ENCODE measurements at places on chromosomes 7 and 10.

GRCh38 chr10:58755677-58756076 is 243.0 kb downstream of the BICC1 start:
- DNase-seq: no peak

DNA sequence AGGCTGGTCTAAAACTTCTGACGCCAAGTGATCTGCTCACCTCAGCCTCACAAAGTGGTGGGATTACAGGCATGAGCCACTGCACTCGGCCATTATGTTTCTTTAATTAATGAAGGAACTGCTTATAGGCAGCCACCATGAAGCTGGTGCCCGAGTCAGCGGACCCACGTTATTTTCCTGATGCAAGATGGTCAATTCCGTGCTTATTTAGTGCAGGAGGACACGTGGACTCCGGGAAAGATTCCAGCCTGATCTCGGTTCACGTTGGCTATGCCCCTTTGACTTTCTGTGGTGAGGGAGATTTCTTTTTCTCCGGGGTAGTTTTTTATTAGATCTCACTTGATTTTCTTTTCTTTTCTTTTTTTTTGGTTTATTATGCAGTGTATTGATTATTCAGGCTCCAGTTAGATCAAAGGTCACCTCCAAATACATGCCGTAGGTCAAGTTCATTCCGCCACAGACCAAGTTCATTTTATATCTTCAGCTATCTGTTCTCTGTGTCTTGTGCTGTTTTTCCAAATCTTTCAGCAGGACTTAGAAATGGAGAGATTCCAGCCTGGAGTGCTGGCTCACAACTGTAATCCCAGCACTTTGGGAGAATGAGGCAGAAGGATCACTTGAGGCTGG is 8.3 kb downstream of the CAMK1D start:
- no peak for DNase-seq

GRCh38 chr7:139866047-139866837 is 37.2 kb downstream of the TBXAS1 start:
- no peak for DNase-seq

GRCh38 chr10:71316786-71317160 is 2.3 kb upstream of the SLC29A3 start:
- no peak for DNase-seq

GRCh38 chr7:69633122-69633831 is 35.0 kb downstream of the AUTS2 start:
- no peak for DNase-seq

GRCh38 chr10:104045151-104046089 is 40.3 kb downstream of the COL17A1 start:
- DNase-seq: no peak

GRCh38 chr7:53684693-53685092 is 649.3 kb downstream of the POM121L12 start:
- no peak for DNase-seq

- no peak for DNase-seq
Measured at GRCh38 chr10:96556003-96556402, 30.8 kb downstream of the TM9SF3 start.

DNA sequence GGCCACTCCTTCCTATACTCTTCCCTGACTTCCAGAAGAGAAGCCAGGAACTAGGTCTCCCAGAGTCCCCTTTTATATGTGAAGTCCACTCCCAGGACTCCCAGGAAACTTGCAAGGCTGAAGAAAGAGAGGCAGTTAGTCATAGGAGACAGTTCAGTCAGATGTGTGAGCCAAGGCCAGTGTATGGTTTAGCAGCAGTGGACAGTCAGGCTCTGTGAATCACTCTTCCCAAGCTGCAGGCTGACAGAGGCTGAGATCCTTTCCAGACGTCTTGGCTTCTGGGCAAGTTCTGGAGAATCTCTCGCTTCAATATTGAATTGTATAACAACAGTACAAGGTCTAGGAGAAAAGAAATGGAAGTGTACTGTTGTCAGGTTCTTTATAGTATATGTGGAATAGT is 26.9 kb downstream of the BLVRA start:
- DNase-seq: no peak

- DNase-seq: no peak
Measured at GRCh38 chr7:149669121-149669818, 104.1 kb downstream of the ZNF467 start.

GRCh38 chr7:29340696-29341095 is 146.1 kb downstream of the CHN2 start:
- no peak for DNase-seq

GRCh38 chr7:128361411-128362379 is at the start of gene PRRT4:
Gene PRRT4, minus strand, starts transcription at chr7:128361690.
- DNase-seq: no peak

- no peak for DNase-seq
Measured at GRCh38 chr10:132607961-132608495, 70.4 kb downstream of the INPP5A start.

GRCh38 chr7:72925546-72926120 is 738 bp downstream of the POM121 start:
- no peak for DNase-seq

DNA sequence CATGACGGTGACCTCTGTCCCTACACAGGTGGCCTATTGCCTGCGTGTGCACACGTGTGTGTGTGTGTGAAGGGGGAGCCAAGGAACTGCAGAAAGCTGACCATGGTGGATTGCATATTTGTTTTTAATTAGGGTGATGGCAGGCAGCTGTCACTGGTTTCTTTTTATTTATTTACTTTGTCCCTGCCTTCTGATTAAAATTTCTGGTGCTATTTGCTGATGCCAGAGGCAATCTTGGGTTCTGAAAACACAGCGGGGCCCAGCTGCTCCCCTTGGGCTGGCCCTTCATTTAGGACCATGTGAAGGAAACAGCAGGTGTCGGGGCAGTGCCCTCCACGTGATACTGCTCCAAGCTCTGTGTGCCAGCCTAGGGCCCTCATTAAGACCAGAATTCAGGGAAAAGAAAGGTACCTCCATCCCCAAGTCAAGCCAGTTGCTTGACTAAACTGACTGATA is 71.3 kb upstream of the PODXL start:
- DNase-seq: no peak

DNA sequence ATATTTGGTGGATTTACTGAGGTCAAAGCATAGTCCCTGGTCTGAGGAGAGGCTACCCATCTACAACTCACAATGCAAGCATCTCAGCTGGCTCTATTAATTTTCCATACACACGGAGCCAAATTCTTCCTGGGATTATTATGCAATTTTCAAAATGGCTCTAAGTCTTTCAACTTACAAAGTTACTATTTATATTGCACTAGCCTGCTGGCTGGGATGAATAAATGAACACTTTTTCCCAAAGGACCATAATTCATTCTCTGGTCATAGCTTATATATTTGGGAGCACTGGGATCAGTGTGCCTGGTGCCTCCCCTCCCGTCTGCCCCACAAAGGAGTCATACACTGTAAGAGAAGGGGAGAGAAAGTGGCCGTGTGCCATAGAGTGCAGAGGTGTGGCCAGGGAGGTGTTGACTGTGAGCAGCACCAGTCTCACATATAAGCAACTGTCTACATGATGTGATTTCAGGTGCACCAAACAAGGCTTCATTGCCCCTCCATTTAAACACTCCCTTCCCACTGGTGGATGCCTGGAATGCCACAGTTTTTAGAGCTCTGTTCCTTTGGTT is 88.6 kb downstream of the ZNF92 start:
- DNase-seq: no peak

- no peak for DNase-seq
Measured at GRCh38 chr7:106775552-106775936, 89.5 kb upstream of the PIK3CG start.

DNA sequence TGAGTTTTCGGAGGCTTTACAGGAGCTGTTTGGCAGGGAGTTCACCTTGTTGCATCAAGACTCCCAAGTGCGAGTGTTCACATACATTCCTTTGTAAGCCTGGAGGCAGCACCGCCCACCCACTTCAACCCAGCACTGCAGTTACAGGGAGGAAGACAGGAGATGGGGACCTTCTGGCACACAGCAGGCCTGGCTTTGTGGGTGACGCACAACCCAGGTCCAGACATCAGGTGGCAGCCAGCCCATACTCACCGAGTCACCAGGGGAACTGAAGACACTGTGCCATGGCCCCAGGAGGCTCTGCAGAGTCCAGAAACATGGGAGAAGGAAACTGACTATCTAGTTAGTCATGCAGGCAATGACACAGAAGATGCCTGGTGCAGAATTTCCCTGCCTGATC is 305.9 kb upstream of the RNF32 start:
- DNase-seq: no peak

DNA sequence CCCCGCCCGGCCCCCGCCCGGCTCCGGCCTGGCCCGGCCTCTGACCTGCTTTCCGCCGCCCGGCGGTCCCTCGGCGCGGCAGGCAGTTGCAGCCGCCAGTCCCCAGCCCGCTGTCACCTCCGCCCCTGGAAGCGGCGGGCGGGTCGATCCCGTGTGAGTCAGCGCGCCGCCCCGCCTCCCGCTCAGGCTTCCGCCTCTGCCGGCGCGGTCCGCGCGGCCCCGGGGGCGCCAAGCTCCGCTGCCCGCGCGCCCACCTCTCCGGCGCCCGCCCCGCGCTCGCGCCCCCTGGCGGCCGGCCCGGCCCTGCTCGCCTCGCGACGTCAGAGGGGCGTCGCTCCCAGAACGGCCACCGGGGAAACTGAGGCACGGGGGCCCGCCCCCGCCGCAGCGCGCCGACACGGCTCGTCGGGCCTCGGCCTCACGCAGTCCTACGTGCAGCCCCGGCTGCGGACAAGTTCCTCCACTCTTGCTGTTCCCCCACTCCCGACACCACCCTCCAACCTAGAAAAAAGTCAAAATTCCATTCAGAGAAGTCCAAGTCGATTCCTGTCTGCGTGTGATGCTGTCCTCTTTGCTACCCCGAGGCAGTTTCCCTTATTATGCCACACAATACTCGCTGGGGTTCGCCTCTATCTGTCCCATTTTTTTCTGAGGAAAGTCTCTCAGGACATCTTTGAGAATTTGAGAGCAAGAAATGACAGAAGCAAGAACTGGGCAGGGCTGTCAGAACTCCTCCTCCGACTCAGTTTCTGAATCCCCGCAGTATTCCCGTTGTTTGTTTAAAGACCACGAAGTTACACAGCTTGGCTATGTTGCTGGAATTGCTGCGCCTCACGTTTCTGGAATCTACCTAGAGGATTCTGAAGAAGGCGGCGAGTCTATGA is at the start of gene DNMBP:
Gene DNMBP (minus strand): TSS at position 155 of the 884 bp plus-strand sequence. CDS start 37,823 bp downstream, outside the sequence.
- no peak for DNase-seq

- no peak for DNase-seq
Measured at GRCh38 chr7:136183981-136184380, 206.8 kb upstream of the MTPN start.

DNA sequence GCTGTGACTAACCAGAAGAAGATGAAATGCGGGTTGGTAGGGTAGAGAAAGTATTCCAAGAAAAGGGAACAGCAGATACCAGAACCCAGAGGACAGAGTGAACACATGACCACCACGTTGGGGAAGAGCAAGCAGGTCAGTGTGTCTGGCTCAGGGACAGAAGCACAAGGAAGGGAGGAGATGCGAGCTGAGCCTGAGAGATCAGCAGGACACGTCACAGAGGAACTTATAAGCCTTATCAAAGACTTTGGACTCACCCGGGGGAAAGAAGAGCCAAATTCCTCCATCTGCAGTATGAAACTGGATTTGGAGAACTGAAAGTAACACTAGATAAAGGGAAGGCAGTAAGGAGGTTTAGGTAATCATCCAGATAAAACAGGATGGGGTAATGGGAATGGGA is 232.1 kb upstream of the NPVF start:
- no peak for DNase-seq

DNA sequence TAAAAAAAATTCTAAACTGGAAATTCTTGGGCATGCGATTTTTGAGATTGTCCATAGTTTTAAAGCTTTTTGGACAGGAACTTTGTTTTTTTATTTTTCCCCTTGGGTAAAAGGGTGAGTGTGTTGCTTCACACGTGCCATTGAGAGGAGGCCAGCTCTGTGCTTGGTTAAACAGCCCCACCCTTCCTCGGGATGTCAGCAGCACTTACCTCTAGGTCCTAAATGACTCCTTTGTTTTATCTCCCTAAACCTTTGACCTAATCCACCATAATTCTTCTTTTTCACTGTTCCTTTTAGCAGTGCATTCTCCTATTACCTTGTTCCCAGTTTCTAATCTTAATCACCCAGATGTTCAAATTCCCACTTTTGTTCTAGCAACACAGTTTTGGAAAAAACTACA is 83.5 kb downstream of the SEMA3D start:
- no peak for DNase-seq

DNA sequence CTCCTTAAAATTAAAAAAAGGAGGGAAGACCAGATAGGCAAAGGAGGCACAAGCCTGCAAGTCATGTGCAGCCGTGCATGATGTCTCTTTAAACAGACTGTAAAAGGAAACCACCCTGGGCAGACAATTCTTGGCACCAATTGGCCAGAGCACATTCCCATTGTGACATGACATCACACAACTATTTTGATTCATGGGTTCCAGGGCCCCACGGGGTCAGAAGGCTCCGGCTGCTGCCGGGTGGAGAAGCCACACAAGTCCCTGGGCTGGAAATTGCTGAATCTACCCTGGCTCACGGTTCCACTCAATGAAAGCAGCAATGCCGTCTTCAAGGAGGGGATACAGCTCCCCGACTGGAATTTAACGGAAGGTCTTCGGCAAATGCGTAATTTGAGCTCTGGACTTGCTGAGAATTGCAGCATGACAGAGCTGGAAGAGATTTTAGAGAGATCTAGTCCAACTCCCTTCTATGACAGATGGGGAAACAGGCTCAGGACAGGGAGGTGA is 140.5 kb downstream of the PRKAG2 start:
- DNase-seq: no peak

DNA sequence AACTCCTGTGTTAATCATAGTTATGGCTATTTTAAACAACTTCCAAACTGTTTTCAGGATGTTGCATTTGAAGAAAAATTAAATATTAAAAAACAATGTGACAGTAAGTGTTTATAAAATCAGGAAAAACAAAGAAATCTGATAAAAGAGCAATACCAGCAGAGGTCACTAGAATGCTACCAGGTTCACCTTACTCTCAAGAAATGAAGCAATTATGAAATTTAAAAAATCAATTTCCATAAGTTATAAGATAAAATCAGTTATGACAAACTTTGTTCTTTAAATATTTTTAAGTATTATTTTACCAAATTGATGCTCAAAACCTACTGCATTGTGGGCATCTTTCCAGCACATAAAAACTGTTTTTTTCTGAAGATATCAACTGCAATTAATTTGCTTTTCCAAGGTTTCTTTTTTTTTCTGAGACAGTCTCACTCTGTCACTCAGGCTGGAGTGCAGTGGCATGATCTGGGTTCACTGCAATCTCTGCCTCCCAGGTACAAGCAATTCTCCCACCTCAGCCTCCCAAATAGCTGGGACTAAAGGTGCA is 50.7 kb upstream of the RHEB start:
- DNase-seq: no peak

GRCh38 chr7:93453262-93453661 is 121.3 kb downstream of the CALCR start:
- no peak for DNase-seq

DNA sequence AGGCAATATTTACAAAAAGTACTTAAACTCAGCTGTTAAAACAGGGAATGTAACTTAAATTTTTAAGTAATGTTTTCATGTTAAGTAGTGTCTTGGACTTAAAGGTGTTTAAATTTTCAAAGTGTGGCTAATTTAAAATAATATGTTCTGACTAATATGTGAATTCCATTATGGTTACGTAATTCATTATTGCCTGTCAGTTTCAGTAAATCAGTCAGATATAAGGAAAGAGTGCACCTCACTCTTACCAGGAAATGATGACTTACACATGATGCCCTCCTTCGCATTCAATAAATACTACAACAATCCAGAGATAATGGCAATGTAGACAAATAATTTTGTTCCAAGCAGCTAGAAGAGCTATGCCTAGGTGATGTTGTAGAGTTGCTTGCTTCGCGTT is 69.0 kb upstream of the WNT16 start:
- no peak for DNase-seq

- DNase-seq: no peak
Measured at GRCh38 chr7:118169146-118169545, 14.8 kb upstream of the LSM8 start.

- no peak for DNase-seq
Measured at GRCh38 chr10:44982114-44982460, 3.5 kb upstream of the DEPP1 start.

Data from cortex of kidney (tissue), 1 donor.